ENCODE measurements at places on chromosomes 3 and 15. TPM values are rescaled to one million over a fixed set of nuclear protein-coding genes. Genes with fewer than 3 reads are reported as not detected.

FBXL2 gene
- 12.3 TPM for total RNA-seq

CAMK1 gene
- total RNA-seq: 45.3 TPM

ZNF80 gene
- not detected for total RNA-seq

VIPR1 gene
- total RNA-seq: under 0.01 TPM

ST6GAL1 gene
- total RNA-seq: 3.5 TPM

KIF7 gene
- total RNA-seq: 7.6 TPM

CCPG1 gene
- 12.3 TPM for total RNA-seq

IGSF10 gene
- total RNA-seq: 0.15 TPM

FES gene
- total RNA-seq: 20.0 TPM

CCR9 gene
- total RNA-seq: not detected
